Activated B cell treated with CpG ODN at 0.5 μM for 24 hours (primary cell): ENCODE measurements at places on chromosomes 4 and X. TPM values are rescaled to one million over a fixed set of nuclear protein-coding genes. Genes with fewer than 3 reads are reported as not detected.

DNA sequence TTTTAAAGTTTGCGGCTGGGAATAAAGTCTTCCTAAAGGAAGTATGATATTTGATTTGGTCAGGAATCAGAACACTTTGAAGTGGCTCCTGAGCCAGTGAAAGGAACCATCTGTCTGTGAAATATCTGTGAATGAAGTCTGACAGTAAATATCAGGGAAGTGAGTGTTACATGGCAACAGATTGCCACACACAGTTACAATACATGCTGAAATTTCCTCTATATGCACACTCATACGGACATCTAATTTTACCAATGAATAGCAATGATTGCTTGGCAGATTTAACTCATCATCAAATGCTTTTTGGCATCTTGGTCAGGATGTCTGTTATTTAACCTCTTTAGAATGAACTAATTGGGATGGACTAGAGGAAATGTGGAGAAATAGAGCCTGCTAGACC lies 1023.8 kb downstream of the FAT4 start:
- no peaks in the 10 kb centered on the region for H3K4me1 ChIP-seq
- H3K4me3 ChIP-seq: no peak overlapping the region
- no peak for DNase-seq
- H3K27ac ChIP-seq: no peak overlapping the region
- H3K27me3 ChIP-seq: no peaks in the 10 kb centered on the region
- H3K36me3 ChIP-seq: no peaks in the 10 kb centered on the region

- H3K36me3 ChIP-seq: peaks cover 48% of the 10 kb centered on the region
- peak within 1 kb of the TSS; percentile 95 for H3K4me3 ChIP-seq
- H3K27ac ChIP-seq: peak within 1 kb of the TSS; percentile 99
- peaks cover 67% of the 10 kb centered on the region for H3K4me1 ChIP-seq
- DNase-seq: peak; percentile 37
Observed at GRCh38 chrX:71111141-71111843, at the start of gene IL2RG. Gene IL2RG, minus strand, starts transcription at chrX:71111577. Its CDS starts 38 bp downstream, at chrX:71111539.

GRCh38 chr4:82422616-82423015 lies 7.6 kb downstream of the HNRNPDL start:
- H3K36me3 ChIP-seq: peaks cover 56% of the 10 kb centered on the region
- H3K4me3 ChIP-seq: no peak overlapping the region
- H3K4me1 ChIP-seq: peaks cover 31% of the 10 kb centered on the region
- DNase-seq: no peak
- H3K27me3 ChIP-seq: no peaks in the 10 kb centered on the region

DNA sequence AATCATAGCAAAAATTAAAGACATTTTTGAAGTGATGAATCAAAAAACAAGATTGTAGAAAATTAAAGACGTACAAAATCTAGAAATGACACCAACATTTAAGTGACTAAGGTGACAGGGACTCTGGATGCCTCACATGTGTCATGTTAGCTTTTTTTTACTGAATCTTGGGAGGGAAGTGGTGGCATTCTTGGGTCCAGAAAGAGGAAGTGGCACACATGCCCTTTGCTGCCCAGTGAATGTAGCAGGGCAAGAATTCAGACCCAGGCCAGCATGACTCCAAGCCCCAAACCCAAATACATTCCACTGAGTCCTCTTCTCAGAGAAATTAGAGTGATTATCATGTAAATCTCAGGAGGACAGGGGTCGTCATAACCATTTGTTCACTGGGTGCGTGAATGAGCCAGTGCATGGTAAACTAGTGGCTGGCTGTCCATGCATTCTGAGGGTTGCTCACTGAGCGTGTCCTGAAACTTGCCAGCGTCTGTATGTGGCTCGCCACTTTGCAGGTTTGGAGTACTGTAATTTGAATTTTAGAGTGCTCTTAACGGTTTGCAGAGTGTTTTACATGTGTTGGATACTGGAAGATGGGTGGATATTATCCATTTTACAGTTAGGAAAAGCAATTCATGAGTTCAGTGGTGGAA lies 55.4 kb upstream of the TBC1D14 start:
- no peak overlapping the region for H3K27ac ChIP-seq
- H3K4me3 ChIP-seq: no peak overlapping the region
- H3K4me1 ChIP-seq: peaks cover 25% of the 10 kb centered on the region
- DNase-seq: no peak
- no peaks in the 10 kb centered on the region for H3K27me3 ChIP-seq

GRCh38 chr4:108512615-108513505 lies 107.5 kb upstream of the RPL34 start:
- no peaks in the 10 kb centered on the region for H3K36me3 ChIP-seq
- H3K4me1 ChIP-seq: no peaks in the 10 kb centered on the region
- no peak overlapping the region for H3K27ac ChIP-seq
- DNase-seq: no peak
- peaks cover 5% of the 10 kb centered on the region for H3K27me3 ChIP-seq
- H3K4me3 ChIP-seq: no peak overlapping the region

- no peak overlapping the region for H3K4me3 ChIP-seq
- no peaks in the 10 kb centered on the region for H3K4me1 ChIP-seq
- DNase-seq: no peak
- no peaks in the 10 kb centered on the region for H3K36me3 ChIP-seq
Observed at GRCh38 chrX:65971151-65971550, 68.7 kb downstream of the VSIG4 start.

GRCh38 chr4:176538217-176538925 lies 218.6 kb downstream of the SPCS3 start:
- DNase-seq: no peak
- no peak overlapping the region for H3K4me3 ChIP-seq
- H3K36me3 ChIP-seq: no peaks in the 10 kb centered on the region
- H3K27me3 ChIP-seq: no peaks in the 10 kb centered on the region
- H3K4me1 ChIP-seq: no peaks in the 10 kb centered on the region

DNA sequence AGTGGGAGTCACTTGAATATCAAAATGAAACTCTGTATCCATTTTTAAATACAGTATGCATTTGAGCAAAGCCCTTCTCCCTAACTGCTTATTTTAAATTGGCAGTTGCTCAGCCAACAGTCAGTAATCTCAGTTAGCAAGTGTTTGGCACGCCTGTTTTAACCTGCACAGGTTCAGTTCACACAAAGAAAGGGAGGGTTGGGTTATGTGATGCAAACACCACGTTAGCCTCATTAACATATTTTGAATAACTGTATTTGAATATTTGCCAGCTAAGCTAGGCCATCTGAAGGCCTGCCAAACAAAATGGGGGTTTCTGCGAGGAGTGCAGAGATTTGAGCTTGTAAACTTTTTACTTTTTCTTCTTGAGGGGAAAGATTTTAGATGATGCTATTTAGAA lies 19.8 kb downstream of the GAB1 start:
- H3K4me1 ChIP-seq: peaks cover 81% of the 10 kb centered on the region
- no peak for DNase-seq
- no peak overlapping the region for H3K4me3 ChIP-seq
- H3K36me3 ChIP-seq: no peaks in the 10 kb centered on the region
- peak overlapping the region; percentile 75 for H3K27ac ChIP-seq
- H3K27me3 ChIP-seq: no peaks in the 10 kb centered on the region

- H3K27ac ChIP-seq: no peak overlapping the region
- H3K4me3 ChIP-seq: no peak overlapping the region
- no peak for DNase-seq
- H3K36me3 ChIP-seq: no peaks in the 10 kb centered on the region
- H3K27me3 ChIP-seq: no peaks in the 10 kb centered on the region
Observed at GRCh38 chr4:52107745-52108144, 56.6 kb downstream of the SPATA18 start.

GRCh38 chr4:71827826-71828225 lies 43.9 kb upstream of the GC start:
- H3K4me3 ChIP-seq: no peak overlapping the region
- no peak overlapping the region for H3K27ac ChIP-seq
- no peaks in the 10 kb centered on the region for H3K36me3 ChIP-seq
- no peaks in the 10 kb centered on the region for H3K27me3 ChIP-seq
- H3K4me1 ChIP-seq: no peaks in the 10 kb centered on the region

DNA sequence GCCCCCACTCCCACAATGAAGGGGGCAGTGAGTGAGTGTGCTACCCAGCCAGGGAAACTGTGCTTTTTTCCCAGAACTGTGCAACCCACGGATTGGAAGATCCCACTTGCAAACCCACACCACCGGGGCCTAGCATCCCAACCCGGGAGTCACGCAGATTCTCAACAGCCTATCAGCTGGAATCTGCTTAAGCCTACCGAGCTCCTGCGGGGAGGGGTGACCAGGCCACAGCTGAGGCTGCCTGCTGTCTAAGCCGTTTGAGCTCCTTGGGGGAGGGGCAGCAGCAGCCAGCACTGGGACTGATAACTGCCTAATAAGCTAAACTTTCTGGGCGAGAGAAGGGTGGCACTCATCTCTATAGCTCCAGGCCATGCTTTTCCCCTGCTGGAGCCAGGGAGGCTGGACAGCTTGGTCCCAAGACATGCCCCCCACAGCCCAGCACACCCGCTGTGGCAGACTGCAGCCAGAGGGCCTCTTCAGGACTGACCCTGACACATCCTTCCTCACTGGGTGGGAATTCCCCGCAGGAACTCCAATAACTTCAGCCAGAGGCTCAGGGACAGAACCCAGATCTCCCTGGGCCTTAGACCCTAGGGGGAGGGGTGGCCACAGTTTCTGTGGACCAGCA lies 161.3 kb upstream of the MAGEB18 start:
- H3K27me3 ChIP-seq: no peaks in the 10 kb centered on the region
- H3K27ac ChIP-seq: no peak overlapping the region
- H3K4me3 ChIP-seq: no peak overlapping the region

- H3K36me3 ChIP-seq: peaks cover 4% of the 10 kb centered on the region
- DNase-seq: no peak
- no peak overlapping the region for H3K4me3 ChIP-seq
- H3K4me1 ChIP-seq: peaks cover 35% of the 10 kb centered on the region
- no peaks in the 10 kb centered on the region for H3K27me3 ChIP-seq
Observed at GRCh38 chr4:139017861-139018260, 2.3 kb downstream of the NOCT start.

DNA sequence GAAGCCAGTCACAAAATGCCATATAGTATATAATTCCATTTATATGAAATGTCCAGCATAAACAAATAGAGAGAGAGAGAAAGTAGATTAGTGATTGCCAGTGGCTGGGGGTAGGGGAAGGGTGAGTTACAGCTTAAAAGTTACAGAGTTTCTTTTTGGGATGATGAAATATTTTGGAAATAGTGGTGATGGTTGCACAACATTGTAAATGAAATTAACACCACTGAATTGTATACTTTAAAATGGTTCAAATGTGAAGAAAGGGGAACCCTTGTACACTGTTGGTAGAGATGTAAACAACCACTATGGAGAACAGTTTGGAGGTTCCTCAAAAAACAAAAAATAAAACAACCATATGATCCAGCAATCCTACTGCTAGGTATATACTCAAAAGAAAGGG lies 131.2 kb upstream of the GPC4 start:
- H3K27me3 ChIP-seq: no peaks in the 10 kb centered on the region
- no peaks in the 10 kb centered on the region for H3K36me3 ChIP-seq
- H3K4me1 ChIP-seq: no peaks in the 10 kb centered on the region

- H3K27ac ChIP-seq: no peak overlapping the region
- no peaks in the 10 kb centered on the region for H3K27me3 ChIP-seq
- H3K36me3 ChIP-seq: no peaks in the 10 kb centered on the region
- no peaks in the 10 kb centered on the region for H3K4me1 ChIP-seq
Observed at GRCh38 chr4:105956569-105956968, 61.3 kb downstream of the NPNT start.

DNA sequence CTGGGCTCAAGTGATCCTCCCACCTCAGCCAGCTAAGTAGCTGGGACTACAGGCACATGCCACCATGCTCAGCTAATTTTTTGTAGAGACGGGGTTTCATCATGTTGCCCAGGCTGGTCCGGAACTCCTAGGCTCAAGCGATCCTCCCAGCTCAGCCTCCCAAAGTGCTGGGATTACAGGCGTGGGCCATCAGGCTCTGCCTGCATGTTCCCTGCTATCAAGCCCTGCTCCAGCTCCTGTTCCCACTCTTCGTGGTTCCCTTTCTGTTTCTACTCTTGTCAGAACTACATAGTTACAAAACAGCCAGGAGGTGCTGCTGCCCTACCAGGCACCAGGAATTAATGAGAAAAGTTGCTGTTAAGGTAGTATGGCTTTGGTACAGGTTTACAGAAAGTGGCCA lies 8.7 kb downstream of the TIMP1 start:
- no peak for DNase-seq
- no peaks in the 10 kb centered on the region for H3K4me1 ChIP-seq
- no peaks in the 10 kb centered on the region for H3K27me3 ChIP-seq
- H3K4me3 ChIP-seq: no peak overlapping the region

DNA sequence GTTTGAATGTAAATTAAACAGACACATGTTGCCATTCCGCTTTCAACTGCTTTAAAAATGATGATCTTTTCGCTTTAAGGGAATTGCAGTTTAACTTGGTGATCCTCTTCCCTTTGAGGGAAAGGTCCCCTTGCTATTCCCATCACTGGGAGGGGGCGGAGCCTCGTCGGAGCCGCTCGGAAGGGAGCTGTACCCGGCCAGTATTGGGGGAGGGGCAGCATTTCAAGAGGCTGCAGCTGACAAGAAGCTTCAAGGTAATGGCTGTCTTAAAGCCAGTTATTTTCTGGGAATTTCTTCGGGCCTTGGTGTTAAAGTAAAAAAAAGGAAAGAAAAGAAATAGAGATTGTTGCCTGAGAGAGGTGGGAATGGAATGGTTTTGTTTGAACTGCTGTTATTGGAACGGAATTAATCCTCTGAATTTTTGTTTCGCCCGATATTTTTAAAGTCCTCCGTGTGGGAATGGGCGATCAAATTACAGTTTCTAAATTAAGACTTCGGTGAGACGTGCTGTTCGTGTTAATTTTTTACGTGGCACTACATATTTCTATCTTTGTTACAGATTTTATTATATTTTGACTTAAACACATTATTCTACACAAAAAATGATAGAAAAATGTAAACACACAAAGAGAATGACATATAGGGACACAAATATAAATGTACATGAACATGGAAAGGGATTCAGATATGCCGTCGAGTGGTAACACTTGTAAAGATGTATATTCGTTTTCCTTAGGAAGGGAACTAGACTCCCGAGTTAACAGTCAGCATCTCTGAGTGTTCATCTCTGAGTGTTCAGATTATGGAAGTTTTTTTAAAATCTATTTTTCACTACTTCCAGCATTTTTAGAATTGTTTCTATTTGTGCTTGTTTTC lies 9.2 kb downstream of the PWWP3B start:
- no peaks in the 10 kb centered on the region for H3K4me1 ChIP-seq
- no peaks in the 10 kb centered on the region for H3K36me3 ChIP-seq
- no peak for DNase-seq
- H3K27me3 ChIP-seq: no peaks in the 10 kb centered on the region
- no peak overlapping the region for H3K27ac ChIP-seq
- no peak overlapping the region for H3K4me3 ChIP-seq

GRCh38 chr4:168797738-168798375 lies 212.2 kb downstream of the CBR4 start:
- DNase-seq: no peak
- H3K27me3 ChIP-seq: peaks cover 5% of the 10 kb centered on the region
- H3K4me3 ChIP-seq: no peak overlapping the region

The LONRF3 gene
- total RNA-seq: 1.3 TPM in 2 replicates

The ABLIM2 gene
- 5.2 and 7.0 TPM in 2 replicates for total RNA-seq

The KLHL15 gene
- 7.3 and 8.1 TPM in 2 replicates for total RNA-seq

The STPG2 gene
- total RNA-seq: 0.37 and 0.69 TPM in 2 replicates

The LPAR4 gene
- total RNA-seq: 0.11 TPM in 1 of 2 replicates, not detected in the other

The TLR3 gene
- not detected in 2 replicates for total RNA-seq

The LDB2 gene
- total RNA-seq: not detected in 2 replicates

The MUC7 gene
- not detected in 2 replicates for total RNA-seq

The SMAD1 gene
- total RNA-seq: not detected in 2 replicates

The FAM47E gene
- 0.39 TPM in 1 of 2 replicates, not detected in the other for total RNA-seq
